ENCODE measurements at places on chromosomes 2 and 18.

- no peak for DNase-seq
Measured at GRCh38 chr18:7272311-7273049, 41.6 kb downstream of the LRRC30 start.

- no peak for DNase-seq
Measured at GRCh38 chr2:83017366-83018090, 1441.6 kb downstream of the SUCLG1 start.

- no peak for DNase-seq
Measured at GRCh38 chr2:9720352-9721093, 89.7 kb upstream of the YWHAQ start.

- DNase-seq = no peak
Measured at GRCh38 chr2:197782126-197782525, 3.0 kb downstream of the BOLL start.

GRCh38 chr2:191274413-191274815 lies 29.2 kb downstream of the MYO1B start:
- no peak for DNase-seq

- DNase-seq = no peak
Measured at GRCh38 chr2:19478409-19478808, 120.0 kb upstream of the OSR1 start.

- DNase-seq = no peak
Measured at GRCh38 chr2:220904015-220904414, 668.1 kb downstream of the EPHA4 start.

All from NCI-H446 treated with DMSO at 0.1 percent for 48 hours (cell line).